ENCODE measurements at places on chromosomes 7 and 10. TPM values are rescaled to one million over a fixed set of nuclear protein-coding genes. Genes with fewer than 3 reads are reported as not detected.

GRCh38 chr10:111522141-111522540, 445.3 kb downstream of the ADRA2A start:
- no peaks in the 10 kb centered on the region for H3K36me3 ChIP-seq
- no peak overlapping the region for H3K4me3 ChIP-seq
- no peak overlapping the region for H3K27ac ChIP-seq
- no peaks in the 10 kb centered on the region for H3K4me1 ChIP-seq

DNA sequence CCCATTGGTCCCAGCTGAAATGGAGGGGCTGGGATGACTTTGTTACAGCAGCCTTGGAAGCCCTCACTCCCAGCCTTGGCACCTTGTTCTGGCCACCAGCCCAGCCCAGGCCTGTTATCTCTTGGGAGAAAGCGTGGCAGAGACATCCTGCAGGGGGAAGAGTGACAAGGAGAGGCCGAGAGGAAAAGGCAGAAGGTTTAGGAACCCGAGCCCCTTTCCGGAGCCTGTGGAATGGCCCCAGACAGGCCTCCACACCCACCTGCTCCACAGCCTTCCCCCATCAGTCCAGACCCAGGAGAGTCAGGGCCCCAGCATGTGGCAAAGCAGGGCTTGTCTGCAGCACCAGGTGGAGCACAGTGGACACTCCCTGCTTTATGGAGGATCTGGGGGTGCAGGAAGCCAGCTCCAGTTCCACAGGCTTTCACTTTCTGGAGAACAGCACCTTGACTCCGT, 24.1 kb upstream of the TRIM8 start:
- no peaks in the 10 kb centered on the region for H3K27me3 ChIP-seq
- no peak overlapping the region for H3K4me3 ChIP-seq

- no peaks in the 10 kb centered on the region for H3K4me1 ChIP-seq
- H3K36me3 ChIP-seq: no peaks in the 10 kb centered on the region
- H3K27me3 ChIP-seq: peaks cover 14% of the 10 kb centered on the region
These were observed 4.0 kb upstream of the CACNB2 start for GRCh38 chr10:18136073-18136791.

- H3K36me3 ChIP-seq: no peaks in the 10 kb centered on the region
- H3K4me3 ChIP-seq: no peak overlapping the region
- no peak overlapping the region for H3K27ac ChIP-seq
- no peak for DNase-seq
- H3K27me3 ChIP-seq: peaks cover 4% of the 10 kb centered on the region
These were observed 44.3 kb downstream of the SORBS1 start for GRCh38 chr10:95516774-95517373.

DNA sequence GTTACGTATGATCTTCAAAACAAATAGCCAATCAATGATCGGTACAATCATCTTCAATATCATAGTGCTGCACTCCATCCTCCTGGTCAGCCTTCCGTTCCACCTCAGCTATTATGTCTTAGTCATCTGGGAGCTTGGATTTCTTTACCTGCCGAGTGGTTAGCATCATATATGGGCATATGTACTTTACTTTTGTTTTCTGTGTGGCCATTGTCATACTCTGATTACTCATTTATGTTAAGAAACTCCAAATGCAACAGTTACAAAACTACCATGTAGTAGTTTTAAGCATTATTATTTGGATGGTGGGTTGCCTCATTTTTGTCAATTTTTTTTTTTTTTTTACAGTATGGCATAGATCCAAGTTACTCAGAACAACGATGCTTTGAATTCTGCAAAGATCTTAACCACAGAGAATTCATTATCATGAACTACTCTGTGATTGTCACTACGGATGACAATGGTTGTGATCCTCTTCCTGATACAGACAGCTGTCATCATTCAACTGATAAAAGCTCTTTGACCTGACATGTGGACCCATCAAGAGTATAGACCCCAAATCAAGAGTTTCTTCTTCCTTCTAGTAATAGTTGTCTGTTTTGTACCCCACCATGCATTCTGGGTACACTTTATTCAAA, 52.1 kb upstream of the NME8 start:
- H3K4me1 ChIP-seq: no peaks in the 10 kb centered on the region
- H3K4me3 ChIP-seq: no peak overlapping the region
- H3K27me3 ChIP-seq: no peaks in the 10 kb centered on the region

DNA sequence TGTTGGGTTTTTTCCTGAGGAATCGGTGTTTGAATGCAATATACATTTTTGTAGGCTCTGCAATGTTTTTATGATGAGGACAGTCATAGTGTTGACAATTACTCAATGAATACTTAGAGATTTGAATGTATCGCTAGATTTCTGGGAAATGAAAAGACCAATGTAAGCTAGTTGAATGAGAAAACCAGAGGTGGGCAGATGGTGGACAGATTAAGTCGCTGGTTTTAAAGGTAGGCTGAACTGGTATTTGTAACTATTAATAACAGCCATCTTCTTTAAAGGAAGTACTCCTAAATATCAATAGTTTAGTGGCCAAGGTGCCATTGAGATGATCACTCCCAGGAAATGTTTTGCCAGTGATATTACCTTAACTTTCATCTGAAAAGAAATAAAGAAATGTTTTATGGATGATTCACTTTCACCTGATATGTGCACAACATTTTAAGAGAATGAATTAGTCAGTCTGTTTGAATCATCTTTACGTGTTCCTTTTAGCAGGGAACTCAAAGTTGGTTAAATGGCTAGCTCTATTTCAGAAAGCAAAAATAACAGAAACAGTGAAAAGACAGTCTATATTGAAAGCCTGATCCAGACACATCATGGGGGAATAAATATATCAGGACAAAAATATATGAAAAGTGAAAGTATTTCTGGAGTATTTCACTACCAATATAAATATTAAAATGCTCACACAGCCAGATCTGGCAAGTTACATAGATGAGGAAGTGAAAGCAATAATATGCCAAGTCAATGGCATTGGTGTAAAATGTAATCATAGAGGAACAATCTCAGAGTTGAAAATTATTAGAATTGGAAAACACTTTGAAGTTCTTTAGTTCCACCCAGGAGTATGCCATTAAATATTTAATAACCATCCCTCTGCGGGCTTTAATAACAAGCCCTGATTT, 20.7 kb downstream of the MET start:
- peaks cover 15% of the 10 kb centered on the region for H3K27me3 ChIP-seq
- no peak for DNase-seq
- no peak overlapping the region for H3K27ac ChIP-seq
- no peaks in the 10 kb centered on the region for H3K36me3 ChIP-seq

- peaks cover 88% of the 10 kb centered on the region for H3K4me1 ChIP-seq
- peak overlapping the region; percentile 97 for H3K27ac ChIP-seq
- H3K36me3 ChIP-seq: peaks cover 2% of the 10 kb centered on the region
- DNase-seq: peak; percentile 10
- no peaks in the 10 kb centered on the region for H3K27me3 ChIP-seq
These were observed 922 bp upstream of the MYO1G start for GRCh38 chr7:44979481-44980392.

DNA sequence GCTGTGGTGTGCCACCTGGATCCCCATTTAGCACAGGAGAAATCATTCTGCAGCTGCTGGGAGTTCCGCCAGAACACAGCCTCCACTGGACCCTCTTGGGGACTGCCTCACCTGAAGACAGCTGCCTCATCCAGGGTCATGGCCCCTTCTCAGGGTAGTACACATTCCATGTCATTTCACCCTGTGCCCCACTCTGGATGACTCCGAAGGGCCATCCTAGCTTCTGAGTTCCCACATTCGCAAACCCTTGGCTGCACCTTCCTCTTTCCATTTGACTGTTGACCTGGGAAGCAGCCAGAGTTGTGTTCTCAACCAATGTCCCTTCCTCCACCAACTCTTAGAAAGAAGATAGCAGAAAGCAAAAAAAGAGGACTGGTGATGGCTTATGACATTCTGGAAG, 125.6 kb upstream of the TBX20 start:
- H3K36me3 ChIP-seq: no peaks in the 10 kb centered on the region
- H3K27me3 ChIP-seq: peaks cover 15% of the 10 kb centered on the region
- H3K27ac ChIP-seq: no peak overlapping the region
- no peaks in the 10 kb centered on the region for H3K4me1 ChIP-seq

DNA sequence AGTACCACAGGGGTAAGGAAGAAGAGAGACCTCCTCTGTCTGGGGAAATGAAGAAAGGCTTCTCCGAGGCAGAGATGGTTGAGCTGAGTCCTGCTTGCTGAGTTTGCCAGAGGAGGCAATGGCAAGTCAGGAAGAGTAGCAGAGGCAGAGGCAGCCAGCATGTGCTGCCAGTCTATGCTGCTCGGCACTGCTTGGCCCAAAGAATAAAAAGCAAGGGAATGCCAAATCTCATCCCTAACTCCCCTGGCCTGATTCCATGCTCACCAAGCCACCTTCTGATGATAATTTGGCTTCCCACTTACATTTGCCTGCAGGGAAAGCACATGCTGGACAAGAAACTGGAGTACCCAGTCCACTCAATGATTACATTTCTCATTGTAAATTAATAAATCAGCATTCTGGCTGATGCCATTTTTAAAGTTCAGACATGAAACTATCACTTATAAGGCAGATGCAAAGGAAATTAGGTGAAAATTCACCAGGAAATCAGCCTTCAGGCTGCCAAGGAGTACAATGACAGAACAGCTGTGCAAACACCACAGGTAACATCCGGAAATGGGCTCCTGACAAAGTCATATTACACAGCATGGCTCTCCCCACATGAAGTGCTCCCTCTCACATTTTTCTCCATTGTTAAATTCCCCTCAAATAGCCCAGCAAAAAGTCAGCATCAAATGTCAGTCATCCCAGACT, 245.9 kb downstream of the MTERF1 start:
- peaks cover 1% of the 10 kb centered on the region for H3K4me1 ChIP-seq
- H3K27me3 ChIP-seq: no peaks in the 10 kb centered on the region
- no peak overlapping the region for H3K27ac ChIP-seq
- H3K36me3 ChIP-seq: no peaks in the 10 kb centered on the region

DNA sequence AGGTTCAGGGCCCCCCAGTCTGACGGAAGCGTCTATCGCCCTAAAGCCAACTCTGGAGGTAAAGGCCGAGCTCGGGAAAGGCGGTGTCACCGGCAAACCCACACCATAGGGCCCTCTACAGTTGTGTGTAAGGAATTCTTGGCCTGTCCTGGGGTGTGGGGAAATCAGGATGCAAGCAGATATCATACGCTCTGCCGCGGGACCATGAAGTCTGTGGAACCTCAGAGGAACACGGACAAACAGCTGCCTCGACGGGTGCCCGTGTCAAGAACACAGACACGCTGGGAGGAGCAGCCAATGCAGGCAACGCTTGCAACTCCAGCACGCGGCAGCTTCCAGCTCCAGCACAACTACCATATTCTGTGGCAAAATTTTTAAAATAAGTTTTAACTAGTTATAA, 157.9 kb downstream of the DIP2C start:
- H3K27me3 ChIP-seq: peaks cover 15% of the 10 kb centered on the region
- no peaks in the 10 kb centered on the region for H3K36me3 ChIP-seq
- H3K27ac ChIP-seq: no peak overlapping the region
- DNase-seq: no peak

- DNase-seq: peak; percentile 35
- peaks cover 89% of the 10 kb centered on the region for H3K4me1 ChIP-seq
- H3K36me3 ChIP-seq: peaks cover 37% of the 10 kb centered on the region
- H3K27ac ChIP-seq: peak overlapping the region; percentile 94
These were observed 6.5 kb downstream of the RGS10 start for GRCh38 chr10:119535837-119536507.

DNA sequence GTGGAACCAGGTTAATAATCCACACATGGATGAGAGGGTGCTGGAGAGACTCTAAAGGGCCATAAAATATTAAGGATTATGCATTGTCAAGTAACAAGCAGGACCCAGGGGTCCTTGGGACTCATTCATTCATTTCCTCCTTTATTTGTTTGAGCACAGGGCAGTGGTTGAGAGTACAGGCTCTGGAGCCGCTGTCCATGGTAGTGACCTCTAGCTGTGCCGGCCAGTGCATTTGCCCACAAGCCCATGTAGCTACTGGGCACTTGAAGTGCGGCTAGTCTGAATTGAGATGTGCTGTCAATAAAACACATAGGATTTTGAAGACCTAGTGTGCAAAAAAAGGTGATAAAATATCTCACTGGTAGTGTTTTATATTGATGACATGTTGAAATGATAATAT, 137.6 kb downstream of the C10orf105 start:
- no peak overlapping the region for H3K4me3 ChIP-seq
- peaks cover 1% of the 10 kb centered on the region for H3K4me1 ChIP-seq
- no peak overlapping the region for H3K27ac ChIP-seq
- DNase-seq: no peak
- no peaks in the 10 kb centered on the region for H3K27me3 ChIP-seq

DNA sequence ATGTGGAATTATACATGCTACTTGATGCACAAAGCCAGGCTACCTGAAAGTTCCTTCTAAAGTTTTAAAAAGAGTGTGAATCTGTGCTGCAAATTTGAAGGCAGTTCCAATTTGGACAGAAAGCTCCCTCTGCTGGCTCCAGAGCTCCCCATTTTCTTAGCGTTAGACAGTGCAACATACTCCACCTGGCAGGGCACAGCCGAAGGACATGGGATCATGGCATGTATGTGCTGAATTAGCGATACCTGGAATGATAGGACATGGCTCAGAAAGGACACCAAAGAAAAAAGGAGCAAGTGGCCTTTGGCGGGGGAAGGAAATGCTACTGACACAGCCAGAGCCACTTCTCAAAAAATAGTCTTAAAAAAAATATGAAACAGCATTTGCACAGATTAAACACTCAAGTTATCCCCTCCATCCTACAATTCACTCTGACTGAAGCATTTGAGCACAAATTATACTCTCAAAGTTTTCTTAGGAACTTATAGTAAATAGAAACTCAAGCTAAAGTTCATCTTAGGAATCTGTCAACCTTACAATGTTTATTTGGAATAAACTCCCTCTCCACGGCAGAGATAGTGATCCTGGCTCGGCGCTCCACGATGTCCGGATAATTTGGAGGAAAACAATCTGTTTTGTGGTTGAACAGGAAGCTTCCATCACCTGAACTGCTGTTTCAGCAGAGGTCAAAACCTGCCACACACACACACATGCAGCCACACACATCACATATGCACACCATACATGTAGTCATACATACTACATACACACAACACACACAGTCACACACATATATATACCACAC, 80.0 kb downstream of the C7orf25 start:
- no peak for DNase-seq
- H3K4me3 ChIP-seq: no peak overlapping the region
- H3K36me3 ChIP-seq: no peaks in the 10 kb centered on the region

- H3K4me3 ChIP-seq: no peak overlapping the region
- H3K36me3 ChIP-seq: no peaks in the 10 kb centered on the region
- H3K27me3 ChIP-seq: peaks cover 18% of the 10 kb centered on the region
- no peak for DNase-seq
These were observed 54.4 kb upstream of the SEC61G start for GRCh38 chr7:54813398-54813797.

The ZNF716 gene
- total RNA-seq: not detected

The RBM20 gene
- 0.93 TPM for total RNA-seq

The GPR85 gene
- total RNA-seq: not detected

The DOCK4 gene
- total RNA-seq: 1.3 TPM

The ASIC3 gene
- total RNA-seq: 13.5 TPM

The BICC1 gene
- not detected for total RNA-seq

The ATRNL1 gene
- total RNA-seq: not detected

The SKIDA1 gene
- total RNA-seq: 0.08 TPM

The CDH23 gene
- total RNA-seq: 10.2 TPM

The CPEB3 gene
- total RNA-seq: 2.5 TPM

All from naive thymus-derived CD8-positive, alpha-beta T cell (primary cell).